ENCODE measurements at places on chromosomes 5 and 9.

DNA sequence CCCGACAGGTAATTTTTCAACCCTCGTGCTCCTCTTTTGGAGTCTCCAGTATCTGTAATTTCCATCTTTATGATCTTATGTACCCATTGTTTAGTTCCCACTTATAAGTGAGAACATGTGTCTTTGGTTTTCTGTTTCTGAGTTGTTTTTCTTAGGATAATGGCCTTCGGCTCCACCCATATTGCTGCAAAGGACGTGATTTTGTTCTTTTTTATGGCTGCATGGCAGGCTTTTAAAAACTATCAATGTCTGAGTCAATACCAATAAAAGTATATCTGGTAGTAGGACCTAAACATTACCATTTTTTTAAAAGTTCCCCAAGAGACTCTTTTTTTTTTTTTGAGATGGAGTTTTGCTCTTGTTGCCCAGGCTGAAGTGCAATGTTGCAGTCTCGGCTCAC, 3.9 kb upstream of the SLC26A2 start:
- no peak for DNase-seq

DNA sequence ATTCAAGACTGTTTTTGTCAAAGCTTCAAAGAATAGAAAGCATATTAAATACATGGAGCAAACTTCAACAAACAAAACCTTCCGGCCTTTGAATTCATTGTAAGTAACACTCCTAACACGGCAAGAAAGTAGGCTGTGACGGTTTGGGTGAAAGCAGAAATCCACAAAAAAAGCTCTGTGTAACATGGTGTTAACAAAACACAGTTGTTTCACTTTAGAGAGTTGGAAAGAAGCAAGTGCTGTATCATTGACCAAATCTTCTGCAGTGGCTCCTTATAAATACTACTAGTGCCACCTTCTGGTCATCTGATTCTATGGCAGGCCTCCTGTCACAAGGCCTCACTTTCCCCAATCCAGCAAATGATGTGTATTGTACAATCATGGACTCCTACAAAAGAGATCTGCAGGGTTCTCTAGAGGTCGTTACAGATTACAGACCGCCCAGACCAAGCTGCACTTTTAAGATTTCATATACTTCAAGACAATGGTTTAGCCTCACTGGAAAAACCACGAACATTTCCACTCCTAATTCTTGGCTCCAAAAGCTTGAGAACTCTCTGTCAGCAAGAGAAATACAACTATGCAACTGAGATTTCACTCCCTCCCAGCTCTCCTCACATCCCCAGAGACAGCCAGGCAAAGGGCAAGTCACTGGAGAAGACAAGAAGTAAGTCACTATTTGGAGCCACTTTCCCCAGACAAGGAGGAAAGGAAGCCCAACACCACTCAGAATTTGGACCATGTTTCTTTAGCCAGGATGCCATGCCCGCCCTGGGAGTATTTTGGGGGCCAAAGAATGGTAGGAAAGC, 196.2 kb downstream of the DTWD2 start:
- peak; percentile 91 for DNase-seq

DNA sequence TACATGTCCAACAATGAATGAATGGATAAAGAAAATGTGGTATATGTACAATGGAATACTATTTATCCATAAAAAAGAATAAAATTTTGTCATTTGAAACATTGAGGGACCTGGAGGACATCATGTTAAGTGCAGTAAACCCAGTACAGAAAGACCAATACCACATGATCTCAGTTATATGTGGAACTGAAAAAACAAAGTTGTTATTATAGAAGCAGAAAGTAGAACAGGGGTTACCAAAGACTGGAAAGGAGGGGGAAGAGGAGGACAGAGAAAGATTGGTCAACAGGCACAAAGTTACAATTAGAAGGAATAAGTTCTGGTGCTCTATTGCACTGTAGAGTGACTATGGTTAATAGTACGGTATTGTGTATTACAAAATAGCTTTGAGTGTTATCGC, 233.8 kb downstream of the SEMA6A start:
- no peak for DNase-seq

- peak; percentile 43 for DNase-seq
These were observed 30.4 kb downstream of the AMBP start for GRCh38 chr9:114047717-114048116.
